GM06990 (cell line): ENCODE measurements at places on chromosomes 7 and 10.

DNA sequence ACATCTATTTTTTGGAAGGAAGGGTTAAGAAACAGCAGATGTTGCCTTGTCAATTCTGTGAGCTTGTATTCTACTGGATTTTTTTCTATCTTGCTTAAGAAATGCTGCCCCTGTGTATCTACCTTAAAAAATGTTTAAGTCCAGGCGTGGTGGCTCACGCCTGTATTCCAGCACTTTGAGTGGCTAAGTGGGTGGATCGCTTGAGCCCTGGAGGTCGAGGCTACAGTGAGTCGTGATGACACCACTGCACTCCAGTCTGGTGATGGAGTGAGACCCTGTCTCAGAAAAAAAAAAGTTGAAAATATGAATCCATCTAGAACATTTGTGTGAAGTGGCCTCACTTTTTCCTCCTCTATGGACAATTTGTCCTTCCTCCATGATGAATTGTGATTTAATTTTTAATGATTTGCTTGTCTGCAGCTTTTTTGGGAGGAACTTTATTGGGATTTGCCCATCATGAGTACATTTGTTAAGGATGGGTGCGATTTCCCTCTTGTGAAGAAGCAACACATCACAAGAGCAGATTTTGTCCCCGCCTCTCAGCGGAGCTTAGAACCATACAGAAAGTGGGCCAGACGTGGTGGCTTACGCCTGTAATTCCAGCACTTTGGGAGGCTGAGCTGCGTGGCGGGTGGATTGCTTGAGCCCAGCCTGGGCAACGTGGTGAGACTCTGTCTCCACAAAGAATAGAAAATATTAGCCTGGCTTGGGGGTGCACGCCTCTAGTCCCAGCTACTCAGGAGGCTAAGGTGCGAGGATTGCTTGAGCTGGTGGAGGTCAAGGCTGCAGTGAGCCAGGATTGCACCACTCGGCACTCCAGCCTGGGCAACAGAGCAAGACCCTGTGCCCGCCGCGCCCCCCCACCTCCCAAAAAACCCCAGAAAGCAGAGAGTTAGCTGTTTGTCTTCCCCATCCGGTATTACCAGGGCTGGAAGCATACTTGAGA, 57.7 kb downstream of the DNAJB6 start:
- DNase-seq = no peak

DNA sequence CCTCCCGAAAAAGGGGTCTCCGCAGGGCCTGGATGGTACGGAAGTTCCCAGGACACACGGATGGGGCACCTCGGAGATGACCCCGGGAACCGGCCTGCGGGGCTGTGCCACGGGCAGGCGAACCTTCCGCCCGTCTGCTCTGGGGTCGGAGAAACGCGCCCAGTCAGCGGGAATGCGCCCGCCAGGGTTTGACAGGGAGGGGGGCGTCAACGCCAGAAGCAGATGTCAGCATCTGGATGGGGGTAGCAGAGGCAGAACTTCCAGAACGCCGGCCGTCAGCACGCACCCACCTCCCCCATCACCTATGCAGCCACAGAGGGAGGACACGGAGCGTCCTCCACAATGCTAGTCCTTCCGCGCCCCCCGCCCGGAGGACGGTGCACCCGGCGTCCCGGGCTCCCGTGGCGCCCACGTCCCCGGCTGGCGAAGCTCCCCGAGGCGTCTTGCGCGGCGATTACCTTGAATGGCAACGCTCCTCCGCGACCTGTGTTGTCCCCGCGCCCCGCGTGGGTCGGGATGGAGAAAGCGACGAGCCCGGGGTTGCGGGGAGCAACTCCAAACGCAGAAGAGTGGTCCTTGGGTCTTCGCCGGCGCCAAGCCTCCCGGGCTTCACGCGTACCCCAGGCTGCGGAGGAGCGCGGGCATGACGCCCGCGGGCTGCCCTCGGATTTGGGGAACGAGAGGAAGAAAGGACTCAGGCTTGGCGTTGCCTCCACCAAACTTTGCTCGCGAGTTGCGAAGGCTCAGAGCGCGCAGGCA, 561 bp downstream of the FGFR2 start:
- DNase-seq = no peak

- no peak for DNase-seq
Measured at GRCh38 chr7:8274589-8274988, 12.6 kb upstream of the ICA1 start.

GRCh38 chr10:58372607-58373441, 12.4 kb upstream of the TFAM start:
- peak; percentile 20 for DNase-seq

- DNase-seq = no peak
Measured at GRCh38 chr7:98439484-98439883, 38.6 kb upstream of the BAIAP2L1 start.

DNA sequence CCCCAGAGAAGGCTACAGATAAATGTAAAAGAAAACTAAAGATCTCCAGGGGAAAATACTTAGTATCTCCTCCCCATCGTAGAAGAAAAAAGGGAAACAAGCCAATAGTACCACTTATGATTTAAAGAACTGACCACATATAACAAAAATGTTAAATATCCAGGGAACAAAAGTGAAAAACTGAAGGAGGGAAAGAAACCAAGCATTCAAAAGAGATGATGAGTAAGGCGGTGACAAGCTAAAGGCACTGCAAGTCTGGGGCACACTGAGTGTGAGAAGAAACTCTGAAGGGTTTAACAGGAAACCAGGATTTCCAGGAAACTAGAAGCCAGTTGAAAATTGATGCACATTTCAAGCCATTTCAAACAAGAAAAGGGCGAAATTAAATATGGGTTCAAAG, 226.3 kb downstream of the AHR start:
- no peak for DNase-seq

- DNase-seq = no peak
Measured at GRCh38 chr7:151757274-151757673, 119.6 kb downstream of the PRKAG2 start.

DNA sequence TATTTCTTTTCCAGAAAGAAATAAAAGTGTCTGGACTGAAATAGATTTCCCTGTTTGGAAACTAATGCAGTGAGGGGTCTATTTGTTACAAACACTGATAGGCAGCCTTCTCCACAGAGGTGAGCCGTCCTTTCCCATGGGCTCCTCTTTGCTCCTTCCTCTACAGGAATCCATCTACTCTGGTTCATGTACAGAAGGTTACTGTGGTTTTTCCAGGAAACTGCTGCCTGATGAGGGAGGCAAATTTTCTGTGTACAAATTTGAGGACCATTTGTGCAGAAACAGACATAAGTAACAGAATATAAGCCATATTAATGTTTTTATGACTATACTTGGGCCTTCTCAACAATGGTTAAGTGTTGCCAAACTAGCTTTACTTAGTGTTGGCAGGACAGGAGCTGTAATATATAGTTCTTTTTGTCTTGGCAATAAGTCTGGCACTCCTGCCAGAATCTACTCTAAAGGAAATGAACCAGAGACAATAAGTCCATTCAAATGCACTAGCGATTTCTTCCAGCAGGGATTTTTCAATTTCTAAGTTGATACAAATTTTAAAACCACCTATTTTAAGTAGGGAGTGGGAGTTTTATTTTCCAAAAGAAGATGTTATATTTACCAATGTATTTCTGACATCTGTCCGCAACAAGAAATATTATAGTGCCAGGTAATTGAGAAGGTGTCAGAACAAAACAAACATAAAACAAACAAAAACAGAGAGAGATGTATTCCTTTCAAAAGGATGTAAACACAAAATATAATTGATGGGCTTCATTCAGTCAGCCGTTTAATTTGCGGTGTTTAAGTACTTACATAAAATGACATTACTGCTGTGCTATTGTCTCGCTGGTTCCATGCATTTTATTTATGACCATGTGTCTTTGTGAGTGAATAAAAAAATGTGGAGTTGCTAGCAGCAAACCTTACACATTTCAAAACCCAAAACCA, 91.0 kb upstream of the NFE2L3 start:
- DNase-seq = no peak

- DNase-seq = no peak
Measured at GRCh38 chr10:63627396-63627795, 106.2 kb downstream of the REEP3 start.

GRCh38 chr7:157619753-157620525, 283.1 kb downstream of the DNAJB6 start:
- DNase-seq = no peak

DNA sequence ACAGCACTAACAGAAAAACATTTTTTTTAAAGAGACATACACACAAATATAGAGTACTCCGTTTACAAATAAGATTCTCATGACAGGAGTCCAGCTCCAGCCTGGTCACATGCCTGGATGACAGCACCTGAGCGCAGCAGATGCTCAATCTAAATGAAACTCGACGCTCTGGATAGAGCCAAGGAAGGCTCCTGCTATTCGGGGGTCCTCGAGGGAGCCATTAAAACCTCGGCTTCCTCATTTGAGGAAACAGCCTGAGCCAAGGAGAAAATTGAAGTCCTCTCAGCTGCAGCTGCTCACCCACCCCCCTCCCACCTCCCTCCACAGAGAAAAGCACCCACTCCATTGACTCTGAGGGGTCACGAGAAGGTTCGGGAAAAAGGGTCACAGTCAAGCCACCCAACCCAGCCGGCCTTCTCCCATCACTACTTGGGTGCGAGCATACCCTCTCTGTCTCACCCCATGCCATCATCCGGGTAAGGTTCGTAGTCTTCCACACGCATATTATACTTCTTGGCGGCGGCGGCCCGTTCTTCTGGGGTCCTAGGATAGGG, 673 bp downstream of the NDUFB8 start:
- DNase-seq = peak; percentile 18

- no peak for DNase-seq
Measured at GRCh38 chr10:91875156-91875555, 34.1 kb downstream of the FGFBP3 start.
